ENCODE measurements at places on chromosomes 12 and 14.
A peak's percentile ranks its signal among the peaks of the same experiment; 100 is the strongest.

GRCh38 chr12:57008178-57008577 lies 1.8 kb upstream of the ZBTB39 start:
- DNase-seq: no peak

DNA sequence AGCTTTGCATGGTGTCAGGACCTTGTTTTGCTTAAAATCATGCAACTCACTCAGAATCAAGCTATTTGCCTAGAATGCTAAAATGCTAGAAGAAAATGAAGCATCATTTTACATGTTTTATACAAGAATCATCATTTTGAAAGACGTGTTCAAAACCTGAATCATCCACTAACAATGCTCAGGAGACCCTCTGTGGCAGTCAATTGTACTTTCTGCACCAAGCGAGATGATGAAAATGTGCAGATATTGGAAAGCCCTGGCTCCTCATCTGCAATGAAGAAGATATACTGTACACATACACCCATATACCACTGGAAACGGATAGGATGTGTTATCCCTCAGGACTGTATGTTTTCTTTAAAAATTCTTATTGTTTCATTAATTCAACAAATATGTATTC lies 92.7 kb downstream of the DYRK2 start:
- no peak for DNase-seq

DNA sequence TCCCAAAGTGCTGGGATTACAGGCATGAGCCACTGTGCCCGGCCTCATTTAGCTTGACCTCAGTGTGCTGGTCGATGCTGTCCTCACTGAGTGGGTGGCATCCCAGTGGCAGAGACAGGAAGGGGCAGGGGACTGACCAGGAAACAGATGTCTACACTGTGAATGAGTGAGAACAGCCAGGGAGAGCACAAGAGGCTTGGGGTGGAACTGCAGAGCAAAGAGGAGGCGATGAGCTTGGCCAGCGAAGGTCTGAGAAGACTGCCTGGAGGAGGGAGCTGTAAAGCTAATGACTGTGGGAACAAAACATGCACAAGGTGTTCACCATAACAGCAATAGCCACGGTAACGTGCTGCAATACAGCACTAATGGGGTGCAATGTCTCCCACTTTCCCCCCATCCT lies 57.2 kb upstream of the BEGAIN start:
- no peak for DNase-seq

GRCh38 chr12:12891080-12891880 lies at the start of gene GPRC5A:
GPRC5A (plus strand) TSS chr12:12891562; CDS start chr12:12908250, 16,688 bp downstream.
- DNase-seq: peak; percentile 84

- DNase-seq: no peak
Measured at GRCh38 chr12:116537101-116537904, 21.9 kb upstream of the MAP1LC3B2 start.

DNA sequence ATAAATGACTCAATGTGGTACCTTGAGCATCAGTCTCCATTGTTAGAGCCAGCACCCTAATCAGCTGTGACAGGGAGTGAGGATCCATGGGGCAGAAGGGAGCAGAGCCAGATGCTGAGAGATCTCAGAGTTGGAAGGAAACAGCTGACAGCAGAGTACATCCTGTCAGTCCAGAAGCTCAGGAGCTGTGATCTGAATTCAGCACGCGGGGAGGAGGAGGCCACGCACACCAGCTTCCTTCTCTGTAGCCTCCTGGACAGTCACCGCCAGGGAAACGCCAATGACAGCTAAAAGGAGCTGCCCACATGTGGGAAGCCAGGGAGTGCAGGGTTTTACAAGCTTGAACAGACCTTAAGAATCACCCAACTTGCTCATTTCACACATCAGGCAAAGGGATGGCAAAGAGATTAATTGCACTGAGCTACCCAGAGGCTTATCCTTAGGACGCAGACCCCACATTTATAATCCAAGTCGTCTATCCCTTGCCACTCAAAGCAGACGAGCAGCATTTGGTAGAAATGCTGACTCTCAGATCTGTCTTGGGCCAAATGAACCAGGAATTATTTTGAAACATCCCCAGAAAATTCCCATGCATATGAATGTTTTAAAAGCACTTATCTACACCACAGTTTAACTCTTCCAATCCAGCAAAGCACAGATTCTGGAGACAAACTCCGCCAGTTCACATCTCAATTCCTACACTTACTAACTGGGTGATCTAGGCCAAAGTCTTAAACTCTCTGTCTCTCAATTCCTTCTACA lies 322.6 kb upstream of the TMTC1 start:
- no peak for DNase-seq

DNA sequence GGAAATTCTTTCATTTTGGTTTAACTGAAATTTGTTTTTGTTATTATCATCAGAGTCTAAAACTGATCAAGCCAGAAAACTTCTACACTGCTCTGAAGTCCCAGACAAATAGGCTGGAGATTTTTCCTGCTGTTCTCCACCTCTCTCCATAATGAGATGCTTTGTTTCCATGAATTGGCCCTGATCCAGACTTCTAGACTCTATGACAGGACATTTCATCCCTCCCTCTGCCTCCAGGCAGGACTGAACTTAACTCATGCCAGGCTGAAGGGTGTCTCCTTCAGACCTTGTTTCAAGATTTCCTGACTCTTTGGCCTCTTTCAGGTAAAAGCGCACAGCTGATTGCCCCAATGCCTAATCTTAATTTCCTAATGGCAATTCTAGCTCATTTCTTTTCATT lies 69.1 kb upstream of the HOXC13 start:
- no peak for DNase-seq

- DNase-seq: no peak
Measured at GRCh38 chr12:51326698-51327439, 2.9 kb upstream of the BIN2 start.

DNA sequence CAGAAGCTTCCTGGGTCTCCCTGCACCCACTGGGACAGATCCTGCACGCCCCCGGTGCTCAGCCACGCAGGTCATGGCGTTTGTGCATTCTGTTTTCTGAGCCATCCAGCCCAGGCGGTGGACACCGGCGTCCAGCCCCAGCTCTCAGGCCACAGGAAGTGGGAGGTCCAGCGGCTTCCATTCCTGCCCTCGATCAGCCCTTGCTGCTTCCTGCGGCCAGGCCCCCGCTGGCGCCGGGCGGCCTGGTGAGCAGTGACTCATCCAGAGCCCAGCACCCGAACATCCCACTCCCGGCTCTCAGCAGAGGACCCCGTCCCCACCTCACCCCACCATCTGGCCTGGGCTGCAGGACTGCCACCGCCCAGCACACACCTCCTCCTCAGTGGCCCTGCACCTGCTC lies 18.0 kb upstream of the NUDT14 start:
- peak; percentile 57 for DNase-seq

DNA sequence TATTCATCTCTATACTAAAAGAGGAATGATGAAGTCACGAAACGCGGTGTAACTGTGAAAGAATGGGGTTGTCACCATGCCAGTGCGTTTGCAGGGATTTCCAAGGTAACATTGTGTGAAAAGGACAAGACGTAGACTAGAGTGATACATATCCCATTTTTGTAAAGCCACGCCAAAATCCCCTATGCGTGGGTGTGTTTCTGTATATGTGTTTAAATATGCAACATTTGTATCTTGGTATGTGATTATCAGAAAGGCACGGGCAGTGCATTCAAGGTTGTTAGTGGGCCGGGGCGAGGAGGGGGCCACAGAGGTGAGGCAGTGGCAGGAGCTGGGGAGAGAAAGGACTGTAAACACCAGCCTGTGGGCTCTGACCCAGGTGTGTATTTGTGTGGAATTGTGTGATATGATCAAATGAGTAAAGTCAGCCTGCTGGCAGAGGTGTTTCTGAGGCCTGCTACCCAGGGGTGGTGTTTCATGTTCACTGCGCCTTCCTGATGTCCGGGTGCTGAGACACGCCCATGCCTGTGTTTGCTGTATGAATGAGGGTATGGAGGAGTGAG lies 137.8 kb downstream of the ADGRD1 start:
- DNase-seq: peak; percentile 7

DNA sequence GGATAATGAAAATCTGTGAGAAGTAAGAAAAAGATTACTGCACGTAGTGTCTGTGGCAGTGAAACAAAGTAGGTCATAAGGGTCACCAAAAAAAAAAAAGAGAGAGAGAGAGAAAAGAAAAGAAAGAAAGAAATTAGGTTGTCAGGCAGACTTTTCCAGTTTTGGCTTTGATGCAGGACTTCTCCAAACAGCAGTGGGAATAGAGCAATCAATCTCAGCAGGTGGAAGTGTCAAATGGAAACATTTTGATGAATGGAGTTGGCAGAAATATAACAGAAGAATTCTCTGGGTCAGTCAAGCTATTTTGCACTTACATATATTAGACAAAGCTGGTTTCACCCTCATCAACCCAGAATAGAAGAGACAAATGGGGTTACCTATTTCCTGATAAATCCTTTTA lies 745.8 kb downstream of the SLC6A15 start:
- no peak for DNase-seq

- DNase-seq: no peak
Measured at GRCh38 chr12:49535921-49536525, 2.8 kb upstream of the KCNH3 start.

- no peak for DNase-seq
Measured at GRCh38 chr14:22752422-22752821, 14.1 kb upstream of the OXA1L start.

GRCh38 chr12:54032627-54033100 lies at the start of gene HOXC5:
HOXC5 (plus strand) TSS chr12:54033050; CDS start chr12:54033123, 73 bp downstream.
- peak; percentile 57 for DNase-seq

- no peak for DNase-seq
Measured at GRCh38 chr12:125549836-125550235, 484.6 kb downstream of the AACS start.

- DNase-seq: no peak
Measured at GRCh38 chr14:48723841-48724495, 862.2 kb downstream of the RPS29 start.

DNA sequence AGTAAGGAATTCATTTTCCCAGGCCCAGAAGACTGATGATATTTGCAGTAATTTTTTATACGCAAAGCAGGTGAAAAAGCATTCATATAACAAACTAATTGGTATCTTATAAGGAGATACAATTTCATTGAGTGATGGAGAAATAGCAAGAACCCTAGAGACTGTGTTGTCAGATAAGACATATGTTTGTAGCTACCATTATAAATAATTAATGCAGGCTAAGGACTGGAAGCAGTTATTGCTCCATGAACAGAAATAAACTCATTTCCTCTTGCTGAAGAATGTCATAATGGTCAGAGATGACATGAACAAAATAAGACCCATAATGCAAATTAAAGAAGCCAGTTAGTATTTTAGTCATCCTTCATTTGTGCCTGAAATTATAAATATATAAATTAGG lies 1.5 kb downstream of the OR6C2 start:
- DNase-seq: no peak

GRCh38 chr14:103408491-103409155 lies 23.4 kb downstream of the MARK3 start:
- DNase-seq: no peak

GRCh38 chr14:92987713-92988510 lies 65.0 kb downstream of the CHGA start:
- no peak for DNase-seq

GRCh38 chr12:2959505-2960389 lies 550 bp downstream of the TEAD4 start:
- DNase-seq: peak; percentile 64

DNA sequence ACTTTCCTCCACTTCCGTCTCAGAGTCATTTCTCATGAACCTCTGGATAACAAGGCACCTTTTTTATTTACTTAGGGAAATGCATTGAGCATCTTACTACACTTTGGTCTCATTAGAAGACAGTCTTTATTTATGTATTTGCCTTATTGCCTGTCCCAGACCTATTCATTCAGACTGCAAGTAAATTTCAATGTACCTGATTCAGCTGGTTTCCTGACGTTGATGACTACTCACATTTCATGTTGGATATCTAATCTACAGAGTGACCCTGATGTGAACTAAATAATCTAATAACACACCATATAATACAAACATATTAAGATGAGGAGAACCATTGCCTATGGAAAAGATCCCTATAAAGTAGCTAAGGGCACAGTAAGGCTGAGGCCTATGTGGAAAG lies 267.7 kb downstream of the SLC6A15 start:
- no peak for DNase-seq

DNA sequence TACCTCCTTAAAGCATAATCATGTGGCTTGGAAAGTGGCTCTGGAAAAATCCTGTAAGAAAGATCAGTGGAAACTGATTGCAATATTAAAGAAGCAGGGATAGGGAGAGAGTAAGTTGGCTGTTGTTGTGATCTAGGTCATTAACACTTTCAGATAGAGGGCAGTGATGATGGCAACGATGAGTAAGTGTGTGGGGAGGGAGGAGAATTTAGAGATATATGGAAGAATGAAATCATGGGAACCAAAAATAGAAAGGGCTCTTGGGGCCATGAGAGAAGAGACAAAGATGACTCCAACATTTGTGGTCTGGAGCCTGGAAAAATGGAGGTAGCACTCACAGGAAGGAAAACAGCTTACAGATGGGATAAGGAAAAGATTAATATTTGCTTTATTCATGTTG lies 23.3 kb downstream of the SNRPF start:
- DNase-seq: no peak

- no peak for DNase-seq
Measured at GRCh38 chr12:30707613-30708342, 12.1 kb upstream of the IPO8 start.

DNA sequence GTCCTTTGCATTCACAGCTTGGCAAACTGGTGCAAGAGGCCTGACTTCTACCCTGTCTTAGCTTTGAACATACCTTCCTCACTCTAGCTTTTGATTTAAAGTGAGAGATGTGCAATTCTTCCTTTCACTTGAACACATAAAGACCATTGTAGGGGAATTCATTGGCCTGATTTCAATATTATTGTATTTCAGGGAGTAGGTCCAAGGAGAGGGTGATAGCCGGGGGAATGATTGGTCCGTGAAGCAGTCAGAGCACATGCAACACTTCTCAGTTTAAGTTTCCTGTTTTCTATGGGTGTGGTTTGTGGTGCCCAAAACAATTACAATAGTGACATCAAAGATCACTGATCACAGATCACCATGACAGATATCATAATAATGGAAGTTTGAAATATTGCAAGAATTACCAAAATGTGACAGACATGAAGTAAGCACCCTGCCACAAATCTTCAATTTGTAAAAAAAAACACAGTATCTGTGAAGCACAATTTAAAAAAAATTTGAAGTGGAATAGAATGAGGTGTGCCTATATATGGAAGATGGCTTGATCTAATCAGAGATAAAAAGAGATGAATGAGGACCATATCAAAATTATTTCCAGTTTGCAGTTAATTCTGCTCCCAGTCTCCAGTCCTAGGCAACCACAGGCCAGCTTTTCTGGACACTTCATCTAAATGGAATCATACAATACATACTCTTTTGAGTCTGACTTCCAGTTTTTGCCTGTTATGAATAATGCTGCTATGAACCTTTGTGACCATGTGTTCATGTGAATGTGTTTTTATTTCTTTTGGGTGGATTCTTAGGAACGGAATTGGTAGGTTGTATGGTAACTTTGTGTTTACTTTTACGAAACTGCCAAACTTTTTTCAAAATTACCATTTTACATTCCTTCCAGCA lies 23.2 kb downstream of the BORCS5 start:
- no peak for DNase-seq

All from left ventricle myocardium superior (tissue), 1 donor.